ENCODE measurements at places on chromosomes 12 and 14.

DNA sequence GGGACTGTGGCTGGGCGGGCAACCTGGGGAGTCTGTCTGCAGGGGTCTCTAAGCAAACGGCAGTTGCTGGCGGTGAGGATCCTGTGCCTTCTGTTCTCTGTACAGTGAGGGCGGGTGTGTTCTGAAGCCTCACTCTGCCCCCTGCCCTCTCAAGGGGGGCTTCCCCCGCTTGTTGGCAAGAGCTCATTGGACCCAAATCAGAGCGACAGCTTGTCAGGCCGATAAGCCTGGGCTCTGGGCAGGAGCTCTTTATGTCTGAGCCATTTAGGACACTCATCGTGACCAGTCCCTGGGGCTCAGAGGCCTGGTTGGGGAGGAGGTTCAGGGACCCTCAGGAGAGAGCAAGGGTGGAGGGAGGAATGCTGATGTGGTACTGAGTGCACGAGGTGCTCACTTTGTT lies 136.0 kb downstream of the TSPAN9 start:
- no peak for DNase-seq

DNA sequence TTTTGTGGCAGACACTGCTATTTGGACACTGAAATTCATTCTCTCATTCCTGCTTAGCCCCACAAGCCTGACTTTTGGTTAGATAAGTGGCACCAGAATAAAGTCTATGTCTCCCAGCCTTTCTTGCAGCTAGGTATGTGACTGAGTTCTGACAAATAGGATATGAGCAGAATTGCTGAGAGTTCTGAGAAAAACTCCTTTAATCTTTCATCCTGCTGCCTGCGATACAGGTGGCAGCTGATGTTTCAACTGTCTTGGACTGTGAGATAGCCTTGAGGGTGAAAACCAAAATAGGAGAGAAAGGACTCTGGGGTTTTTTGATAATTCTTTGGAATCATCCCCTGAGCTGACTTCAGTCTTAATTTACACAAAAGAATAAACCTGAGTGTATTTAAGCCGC lies 55.8 kb downstream of the MBIP start:
- no peak for DNase-seq

DNA sequence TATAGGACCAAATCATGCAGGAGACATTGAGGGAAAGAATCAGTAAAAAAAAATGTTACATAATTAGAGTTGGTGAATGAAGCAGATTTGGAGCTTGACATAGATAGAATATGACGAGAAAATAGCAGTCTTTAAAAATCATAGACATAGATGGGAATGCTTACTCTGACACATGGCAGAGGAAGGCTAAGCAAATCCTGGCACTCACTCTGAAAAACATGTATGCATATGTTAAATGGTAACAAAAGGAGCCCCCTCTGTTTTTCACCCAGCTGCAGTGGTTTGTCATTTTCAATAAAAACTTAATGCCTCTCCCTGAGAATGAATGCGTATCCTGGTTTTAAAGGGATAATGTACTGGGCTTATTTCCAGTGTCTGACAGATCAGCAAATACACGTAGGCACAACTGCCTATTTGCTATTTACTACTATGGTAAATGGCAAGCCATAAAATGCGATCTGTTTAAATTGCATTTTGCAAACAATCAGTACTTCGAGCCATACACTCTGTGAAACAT lies 561.2 kb upstream of the SEL1L start:
- DNase-seq, result no peak

- no peak for DNase-seq
Measured at GRCh38 chr14:69858801-69859200, 20.4 kb upstream of the SMOC1 start.

DNA sequence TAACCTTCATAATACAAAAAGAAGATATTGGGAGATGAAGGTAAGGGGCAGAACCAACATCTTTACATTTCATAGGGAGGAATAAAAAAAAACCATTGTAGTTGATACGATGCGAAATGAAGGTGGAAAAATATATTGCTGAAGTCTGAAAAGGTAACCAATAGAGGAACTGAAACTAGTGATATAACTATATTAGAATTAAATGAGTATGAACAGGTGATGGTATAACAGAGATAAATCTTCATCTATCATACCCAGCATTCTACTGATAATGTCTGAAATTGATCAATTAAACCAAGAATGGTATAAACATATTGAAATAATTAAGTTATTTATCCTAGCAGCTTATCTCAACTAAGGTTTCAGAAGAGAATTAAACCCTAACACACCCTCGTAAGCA lies 332.1 kb downstream of the NELL2 start:
- no peak for DNase-seq

- no peak for DNase-seq
Measured at GRCh38 chr12:41681898-41682297, 462.8 kb downstream of the GXYLT1 start.

DNA sequence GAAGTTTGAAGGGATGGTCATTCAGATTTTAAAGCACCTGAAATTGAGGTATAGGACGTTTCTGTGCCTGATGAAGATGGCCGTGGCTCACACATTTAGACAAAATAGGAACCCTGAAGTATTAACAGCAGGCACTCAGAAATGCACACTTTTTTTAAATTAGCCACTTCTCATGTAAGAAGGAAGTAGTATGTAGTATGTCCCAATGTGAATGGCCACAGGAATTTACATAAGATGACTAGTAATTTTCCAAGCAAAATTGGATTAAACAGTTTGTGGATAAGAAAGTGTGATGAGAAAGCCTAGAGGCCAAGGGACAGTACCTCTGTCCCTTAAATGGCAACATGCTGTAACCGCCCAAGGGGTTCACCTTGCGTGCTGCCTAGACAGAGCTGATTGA lies 1.8 kb upstream of the MIS18BP1 start:
- no peak for DNase-seq

- no peak for DNase-seq
Measured at GRCh38 chr14:55075628-55076175, 24.3 kb downstream of the MAPK1IP1L start.

- DNase-seq, result no peak
Measured at GRCh38 chr12:3537719-3538465, 46.9 kb downstream of the PRMT8 start.

DNA sequence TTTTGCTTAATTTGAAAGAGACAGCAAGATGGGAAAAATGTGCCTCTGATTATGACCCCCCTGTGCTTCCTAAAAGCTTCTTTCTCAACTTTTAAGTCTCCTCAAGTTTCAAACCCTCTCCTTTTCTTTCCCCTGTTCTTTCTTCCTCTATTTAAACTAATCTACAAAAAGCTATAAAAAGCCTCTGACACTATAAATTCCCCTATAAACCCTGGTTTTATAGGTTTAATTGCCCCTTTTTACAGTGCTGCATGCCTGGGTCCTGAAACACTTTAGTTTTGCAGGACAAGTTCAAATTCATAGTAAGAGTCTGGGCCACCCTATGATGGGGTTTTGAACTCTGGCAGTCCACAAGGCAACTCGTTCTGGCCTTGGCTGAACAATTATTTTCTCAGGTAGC lies 510.9 kb upstream of the TBX3 start:
- DNase-seq, result no peak

DNA sequence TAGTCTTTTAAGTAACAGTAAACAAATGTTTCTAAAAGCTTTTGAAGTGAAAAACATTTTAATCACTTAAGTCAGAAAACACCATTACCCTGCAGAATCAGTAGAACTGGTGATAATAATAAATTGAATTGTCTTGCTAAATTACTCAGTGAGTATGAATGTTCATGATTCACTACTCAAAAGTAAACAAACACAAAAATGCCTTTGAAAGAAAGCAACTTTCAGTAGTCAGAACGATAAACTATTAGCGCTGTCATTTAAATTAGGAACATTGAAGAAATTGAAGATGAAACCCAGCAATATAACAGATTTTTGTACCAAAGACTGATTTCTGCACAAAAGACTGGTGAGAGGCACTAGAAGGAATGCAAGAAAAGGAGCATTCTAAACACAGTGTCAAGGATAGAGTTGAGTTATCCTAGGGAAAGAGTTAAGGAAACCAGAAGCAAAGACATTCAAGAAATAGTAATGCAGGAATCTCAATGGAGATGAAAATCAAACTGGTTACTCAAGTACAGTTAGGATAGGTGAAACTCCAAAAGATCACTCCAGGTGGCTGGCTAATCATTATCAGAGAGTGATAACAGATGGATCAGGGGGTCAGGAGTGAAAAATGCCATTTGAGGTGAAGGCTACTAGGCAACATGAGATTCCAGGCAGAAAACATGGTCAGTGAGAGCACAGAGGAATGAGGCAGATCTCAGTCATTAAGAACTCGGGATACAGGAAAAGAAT lies 77.4 kb upstream of the ALG10 start:
- no peak for DNase-seq

DNA sequence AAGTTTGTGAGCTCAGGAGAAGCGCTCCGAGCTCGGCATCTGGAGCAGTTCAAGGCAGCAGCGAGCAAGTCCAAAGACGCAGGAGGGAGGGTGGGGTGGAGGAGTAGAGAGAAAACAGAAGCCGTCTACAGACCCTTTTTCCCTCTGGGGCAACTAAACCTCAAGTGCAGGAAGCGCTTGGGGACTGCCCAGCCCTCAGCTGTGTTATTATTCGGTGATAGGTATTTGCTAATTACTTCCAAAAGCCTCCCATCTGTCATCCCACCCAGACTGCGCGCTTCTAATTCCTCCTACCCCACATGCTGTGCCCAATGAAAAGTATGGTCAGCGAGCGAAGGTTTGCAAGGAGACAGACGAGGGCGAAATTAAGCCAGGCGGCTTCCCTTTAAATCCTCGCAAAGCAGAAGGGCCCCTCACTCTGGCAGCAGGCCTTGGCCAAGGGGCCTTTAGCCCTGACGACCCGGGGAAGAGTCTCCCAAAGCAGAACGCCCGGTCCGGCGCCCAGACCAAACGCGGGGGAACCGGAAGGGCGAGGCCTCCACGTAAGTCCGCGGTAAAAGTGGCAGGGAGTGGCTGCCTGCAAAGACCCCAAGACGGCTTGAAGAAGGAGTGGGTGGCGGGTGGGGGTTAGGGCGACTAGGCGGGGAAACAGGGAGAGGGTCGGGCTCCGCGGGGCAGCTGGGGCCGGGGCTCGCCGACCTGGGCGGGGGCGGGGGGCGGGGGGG lies 507 bp upstream of the CD9 start:
- DNase-seq, result peak; percentile 90

DNA sequence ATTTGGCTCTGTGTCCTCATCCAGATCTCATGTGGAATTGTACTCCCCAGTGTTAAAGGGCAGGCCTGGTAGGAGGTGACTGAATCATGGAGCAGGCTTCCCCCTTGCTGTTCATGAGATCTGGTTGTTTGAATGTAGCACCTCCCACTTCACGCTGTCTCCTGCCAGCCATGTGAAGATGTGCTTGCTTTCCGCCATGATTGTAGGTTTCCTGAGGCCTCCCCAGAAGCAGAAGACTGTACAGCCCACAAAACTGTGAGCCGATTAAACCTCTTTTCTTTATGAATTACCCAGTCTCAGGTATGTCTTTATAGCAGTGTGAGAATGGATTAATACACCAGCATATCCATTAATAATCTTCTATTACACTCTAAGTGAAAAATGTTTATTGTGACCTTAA lies 70.2 kb downstream of the BAZ1A start:
- DNase-seq, result no peak

DNA sequence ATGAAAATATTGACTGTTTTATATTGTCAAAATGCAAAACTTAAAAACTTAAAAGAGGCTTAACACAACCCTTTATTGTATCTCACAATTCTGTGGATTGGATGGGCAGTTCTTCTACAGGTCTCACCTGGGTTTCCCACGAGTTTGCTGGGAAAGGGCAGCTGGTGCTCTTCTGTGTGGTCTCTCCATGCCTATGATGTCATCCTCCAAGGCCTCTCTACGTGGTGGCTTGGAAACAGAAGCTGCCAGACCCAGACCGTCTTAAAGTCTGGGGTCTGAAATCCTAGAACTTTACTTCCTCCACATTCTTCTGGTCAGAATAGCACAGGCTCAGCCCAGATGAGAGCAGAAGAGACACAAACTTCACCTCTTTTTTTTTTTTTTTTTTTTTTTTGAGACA lies 36.5 kb upstream of the KICS2 start:
- no peak for DNase-seq

GRCh38 chr12:126899926-126900792 lies 1366.8 kb upstream of the TMEM132C start:
- DNase-seq, result no peak

DNA sequence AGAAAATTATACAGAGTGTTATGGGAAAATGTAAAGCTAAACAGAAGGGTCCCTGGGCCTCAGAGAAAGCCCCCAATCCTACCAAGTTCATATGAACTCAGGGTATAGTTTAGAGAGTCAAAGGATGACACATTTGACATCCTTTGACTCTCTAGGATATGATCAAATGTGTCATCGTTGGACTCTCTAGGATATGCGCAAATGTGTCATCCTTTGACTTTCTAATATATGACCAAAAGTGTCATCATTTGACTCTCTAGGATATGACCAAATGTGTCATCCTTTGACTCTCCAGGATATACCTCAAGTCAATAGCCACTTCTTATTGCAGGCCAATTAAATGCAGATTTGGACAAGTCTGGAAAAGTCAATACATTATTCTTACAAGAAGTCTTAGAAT lies 204.8 kb upstream of the IGF1 start:
- no peak for DNase-seq

DNA sequence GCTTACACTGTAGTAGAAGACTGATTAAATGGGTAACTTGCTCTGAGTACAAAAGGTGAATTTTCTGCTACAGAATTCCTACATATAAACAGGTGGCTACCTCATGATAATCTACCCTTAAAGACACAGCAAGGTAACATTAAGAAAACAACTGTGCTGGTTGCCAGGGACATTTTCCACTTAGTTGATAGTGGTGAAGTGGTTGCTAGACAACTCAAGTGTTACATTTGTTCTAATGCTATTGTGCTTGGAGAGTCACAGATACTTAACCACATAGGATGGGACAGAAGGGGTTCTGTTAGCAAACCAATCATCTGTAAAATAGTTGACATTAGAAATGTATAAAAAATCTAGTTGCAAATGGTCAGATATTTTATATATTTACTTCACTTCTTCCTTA lies 870.3 kb upstream of the SEL1L start:
- DNase-seq, result no peak

- no peak for DNase-seq
Measured at GRCh38 chr12:113725557-113725876, 240.6 kb downstream of the RBM19 start.

DNA sequence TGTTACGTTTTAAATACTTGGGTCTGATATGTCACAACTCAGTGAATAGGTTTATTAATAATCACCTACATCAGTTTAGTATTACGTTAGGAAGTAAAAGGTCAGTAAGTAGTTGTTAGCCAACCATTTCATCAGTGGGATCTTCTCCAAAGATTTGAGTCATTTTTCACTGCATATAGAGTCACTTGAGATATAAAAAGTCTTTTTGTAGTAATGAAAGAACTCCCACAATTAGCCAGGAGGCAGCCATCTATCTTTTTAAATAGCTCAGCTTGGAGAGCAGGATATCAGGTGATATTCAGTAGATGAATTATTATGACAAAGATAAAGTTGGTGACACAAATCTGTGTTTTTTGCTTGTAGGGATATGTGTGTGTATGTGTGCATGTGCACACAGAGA lies 309.3 kb downstream of the PDZRN4 start:
- no peak for DNase-seq

Data from SJSA1 (cell line).